ENCODE measurements at places on chromosomes 7 and 10.

GRCh38 chr7:50782375-50783208 is at the start of gene GRB10:
Gene GRB10 (minus strand): TSS chr7:50782896. CDS start chr7:50732322, 50,574 bp downstream.
- peak; percentile 65 for DNase-seq

- peak; percentile 36 for DNase-seq
Observed at GRCh38 chr7:6649241-6649961, 12.3 kb downstream of the ZNF316 start.

- no peak for DNase-seq
Observed at GRCh38 chr10:59682986-59683937, 26.4 kb downstream of the SLC16A9 start.

DNA sequence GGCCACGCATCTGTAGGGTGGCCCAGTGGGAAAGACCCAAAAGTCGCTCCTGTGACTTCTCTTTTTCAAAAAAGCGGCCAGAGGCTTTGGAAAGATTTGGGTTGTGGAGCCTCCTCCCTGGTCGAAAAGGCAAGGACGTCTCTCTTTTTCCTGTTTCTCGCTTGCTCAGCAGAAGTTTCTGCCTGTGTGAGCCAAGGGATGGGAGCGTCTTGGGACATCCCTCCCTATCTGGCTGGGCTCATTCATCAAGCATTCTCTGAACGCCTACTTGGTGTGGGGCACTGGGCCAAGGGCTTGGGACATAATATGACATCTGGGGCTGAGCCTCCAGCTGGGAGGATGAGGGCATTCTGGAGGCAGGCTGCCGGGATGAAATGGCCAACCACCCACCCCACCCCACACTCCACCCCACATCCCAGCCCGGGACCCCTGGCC is 120.9 kb downstream of the C10orf105 start:
- no peak for DNase-seq

GRCh38 chr7:116502201-116503096 is 2.9 kb downstream of the CAV2 start:
- DNase-seq = no peak

- DNase-seq = no peak
Observed at GRCh38 chr10:73959484-73960243, 38.3 kb upstream of the VCL start.

DNA sequence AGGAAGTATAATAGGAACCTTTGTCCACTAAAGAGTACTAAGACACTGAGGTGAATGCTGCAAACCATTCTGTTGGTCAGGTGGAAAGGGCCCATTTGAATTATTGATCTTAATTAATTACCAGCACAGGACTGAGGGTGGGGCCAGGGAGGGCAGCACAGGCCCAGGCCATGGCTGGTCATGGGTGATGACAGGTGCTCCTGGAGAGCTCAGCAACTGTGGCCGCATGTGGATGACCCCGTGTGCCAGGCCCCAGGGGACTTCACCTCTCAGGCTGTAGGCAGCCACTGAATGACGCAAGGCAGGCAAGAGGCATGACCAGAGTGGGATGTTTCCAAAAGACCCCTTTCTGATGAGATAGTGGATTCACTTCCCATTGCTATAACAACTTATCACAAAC is 54.2 kb downstream of the HECW1 start:
- no peak for DNase-seq

DNA sequence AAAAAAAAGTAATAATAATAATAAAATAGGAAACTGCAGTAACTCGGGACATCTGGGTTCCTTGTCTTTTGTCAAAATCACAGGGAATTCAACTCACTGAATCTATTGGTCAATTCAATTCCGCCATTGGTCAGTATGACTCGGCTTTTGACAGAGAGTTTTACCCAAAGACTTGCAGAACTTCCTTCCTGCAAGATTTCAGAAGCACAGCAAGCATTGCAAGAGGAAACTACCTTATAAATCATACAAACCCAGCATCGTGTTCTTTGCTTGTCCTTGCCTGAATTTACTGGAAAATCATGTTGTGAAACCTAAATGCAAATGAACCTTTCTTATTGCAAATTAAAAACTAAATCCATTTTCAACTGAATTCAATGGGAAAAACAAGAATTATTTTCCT is 15.5 kb downstream of the KLF6 start:
- no peak for DNase-seq

- no peak for DNase-seq
Observed at GRCh38 chr10:30154561-30154960, 95.2 kb upstream of the JCAD start.

- no peak for DNase-seq
Observed at GRCh38 chr7:90005836-90006235, 148.4 kb upstream of the STEAP1 start.

GRCh38 chr7:98185101-98185500 is 26.1 kb upstream of the BHLHA15 start:
- DNase-seq = no peak

- DNase-seq = no peak
Observed at GRCh38 chr10:767211-767610, 77.7 kb upstream of the DIP2C start.

- no peak for DNase-seq
Observed at GRCh38 chr10:68261132-68261856, 29.4 kb upstream of the ATOH7 start.

GRCh38 chr7:16984375-16984774 is 102.6 kb upstream of the AGR3 start:
- no peak for DNase-seq

- DNase-seq = no peak
Observed at GRCh38 chr7:132390705-132391104, 185.6 kb downstream of the PLXNA4 start.

- DNase-seq = no peak
Observed at GRCh38 chr7:27224983-27225934, 17.3 kb upstream of the EVX1 start.

- DNase-seq = no peak
Observed at GRCh38 chr10:132302421-132303310, 5.1 kb downstream of the STK32C start.

- DNase-seq = no peak
Observed at GRCh38 chr10:127832501-127832900, 60.2 kb downstream of the CLRN3 start.

- DNase-seq = no peak
Observed at GRCh38 chr10:60808036-60808435, 29.8 kb downstream of the CDK1 start.

GRCh38 chr10:30219971-30220751 is 128.9 kb downstream of the MTPAP start:
- DNase-seq = no peak

DNA sequence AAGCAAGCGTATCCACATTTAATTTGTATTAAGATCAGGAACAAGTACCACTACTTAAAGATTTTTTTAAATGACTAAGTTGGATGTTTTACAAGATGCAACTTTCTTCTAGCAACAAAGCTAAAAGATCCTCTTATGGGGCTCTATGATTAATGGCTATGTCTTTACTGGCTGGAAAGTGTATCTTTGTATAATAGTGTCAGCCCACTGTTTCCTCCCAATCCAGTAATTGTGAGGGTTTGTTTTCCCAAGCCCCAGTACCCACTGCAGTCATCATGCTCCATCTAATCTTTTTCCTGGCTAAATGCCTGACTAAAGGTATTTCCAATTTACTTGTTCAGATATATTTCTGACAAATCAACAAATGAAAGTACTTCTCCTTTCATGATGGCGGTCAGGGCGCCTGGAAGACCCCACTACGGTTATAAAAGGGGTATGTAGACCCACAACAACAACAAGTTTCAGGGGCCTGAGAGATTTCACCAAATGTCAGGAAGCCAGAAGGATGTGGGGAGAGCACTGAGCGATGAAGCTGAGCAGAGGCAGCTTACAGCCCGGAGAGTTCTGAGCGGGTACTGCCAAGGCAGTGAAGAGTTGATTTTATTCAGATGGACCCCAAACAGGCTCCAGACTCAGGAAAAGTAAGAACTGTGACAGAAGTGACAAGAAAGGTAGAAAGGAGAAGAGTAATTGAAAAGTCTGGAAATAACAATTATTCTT is 222.6 kb upstream of the KLF14 start:
- DNase-seq = no peak

GRCh38 chr7:19110026-19110730 is 7.3 kb downstream of the TWIST1 start:
- no peak for DNase-seq

- no peak for DNase-seq
Observed at GRCh38 chr7:12706900-12707536, 19.6 kb downstream of the ARL4A start.

GRCh38 chr7:72057231-72057630 is 354.9 kb downstream of the CALN1 start:
- no peak for DNase-seq

DNA sequence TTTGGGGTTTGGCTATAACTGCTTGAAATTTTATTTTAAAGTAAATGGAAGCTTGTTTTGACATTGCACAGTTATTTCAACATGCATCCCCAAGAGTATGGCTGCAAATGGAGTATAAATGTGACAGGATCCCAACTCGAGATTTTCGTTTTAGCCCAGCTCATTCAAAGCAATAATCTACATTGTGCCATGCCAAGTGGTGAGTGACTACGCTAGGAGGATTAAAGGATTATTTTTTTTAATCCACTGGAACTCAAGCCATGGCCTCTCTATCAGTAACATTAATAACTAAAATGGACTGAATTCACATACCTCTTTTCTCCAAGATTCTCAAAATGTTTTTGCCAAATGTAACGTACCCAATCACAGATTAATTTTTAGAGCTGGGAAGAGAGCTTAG is 60.6 kb upstream of the AUTS2 start:
- no peak for DNase-seq

GRCh38 chr7:20449176-20449575 is 118.5 kb downstream of the ITGB8 start:
- no peak for DNase-seq

- no peak for DNase-seq
Observed at GRCh38 chr7:57642730-57643129, 192.8 kb downstream of the ZNF716 start.

GRCh38 chr7:20132585-20132984 is 84.6 kb downstream of the MACC1 start:
- no peak for DNase-seq

GRCh38 chr10:45513551-45513950 is 139.5 kb downstream of the ALOX5 start:
- peak; percentile 19 for DNase-seq

DNA sequence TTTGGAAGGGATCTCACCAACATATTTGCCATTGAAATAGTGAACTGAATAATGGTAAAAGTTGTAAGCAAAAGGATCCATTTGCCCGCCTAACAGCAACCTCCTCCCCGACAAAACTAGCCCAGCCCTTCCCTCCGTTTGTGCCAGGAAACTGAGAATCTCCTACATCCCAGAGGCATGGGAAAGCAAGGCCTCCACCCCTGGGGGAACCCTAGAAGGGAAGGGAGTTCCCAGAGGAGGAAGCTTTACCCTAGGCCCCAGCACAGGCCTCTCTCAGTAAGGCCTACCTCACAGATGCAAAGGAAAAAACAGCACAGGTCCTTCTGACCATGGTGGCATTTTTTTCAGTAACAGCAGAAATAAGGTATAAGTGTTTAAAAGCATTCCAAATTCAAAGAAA is 229.7 kb downstream of the ELMO1 start:
- no peak for DNase-seq

- DNase-seq = no peak
Observed at GRCh38 chr7:74718336-74718735, 55.5 kb upstream of the NCF1 start.

DNA sequence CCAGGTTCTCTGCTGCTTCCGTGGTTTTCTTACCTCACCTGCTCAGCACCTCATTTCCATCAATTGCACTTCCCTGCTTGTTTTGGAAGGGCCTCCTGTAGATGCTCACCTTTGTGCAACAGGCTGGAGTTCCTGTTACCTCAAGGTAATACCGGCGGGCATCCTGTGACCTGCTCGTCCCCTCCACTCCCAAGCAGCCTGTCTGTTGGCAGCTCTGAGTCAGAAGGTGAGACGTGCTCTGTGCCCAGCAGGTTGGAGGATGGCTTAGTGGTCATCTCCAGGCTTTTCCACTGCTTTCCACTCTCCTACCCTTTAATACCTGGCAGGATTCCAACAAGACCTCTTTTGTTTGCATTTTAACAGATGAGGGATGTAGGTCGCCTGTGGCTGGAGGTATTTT is 86.0 kb downstream of the CAMK1D start:
- no peak for DNase-seq

- no peak for DNase-seq
Observed at GRCh38 chr7:46459942-46460341, 538.9 kb upstream of the IGFBP3 start.

GRCh38 chr7:45055016-45055415 is 33.8 kb downstream of the NACAD start:
- no peak for DNase-seq

GRCh38 chr10:110502851-110503301 is 5.2 kb downstream of the DUSP5 start:
- DNase-seq = no peak

- peak; percentile 23 for DNase-seq
Observed at GRCh38 chr10:132551093-132551807, 13.7 kb downstream of the INPP5A start.

DNA sequence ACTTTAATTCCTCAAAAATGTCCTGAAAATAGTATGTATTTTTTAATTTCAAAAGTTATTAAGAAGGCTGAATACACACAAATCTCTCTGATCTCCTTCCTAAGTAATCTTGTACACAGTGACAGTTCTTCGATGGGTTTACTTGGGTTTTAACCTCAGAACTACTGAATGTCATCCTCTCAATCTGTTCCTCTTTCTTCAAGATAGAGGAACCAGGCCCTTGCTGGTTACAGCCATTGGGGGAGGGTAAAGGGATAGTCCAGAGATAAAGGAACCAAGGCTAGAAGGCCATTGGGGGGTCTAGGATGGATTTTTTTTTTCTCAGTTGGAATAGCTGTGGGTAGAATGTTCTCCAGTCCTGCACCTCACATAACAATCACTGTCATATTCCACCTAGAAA is 224.9 kb downstream of the SKIDA1 start:
- no peak for DNase-seq

- no peak for DNase-seq
Observed at GRCh38 chr7:48118041-48118440, 29.0 kb downstream of the UPP1 start.

DNA sequence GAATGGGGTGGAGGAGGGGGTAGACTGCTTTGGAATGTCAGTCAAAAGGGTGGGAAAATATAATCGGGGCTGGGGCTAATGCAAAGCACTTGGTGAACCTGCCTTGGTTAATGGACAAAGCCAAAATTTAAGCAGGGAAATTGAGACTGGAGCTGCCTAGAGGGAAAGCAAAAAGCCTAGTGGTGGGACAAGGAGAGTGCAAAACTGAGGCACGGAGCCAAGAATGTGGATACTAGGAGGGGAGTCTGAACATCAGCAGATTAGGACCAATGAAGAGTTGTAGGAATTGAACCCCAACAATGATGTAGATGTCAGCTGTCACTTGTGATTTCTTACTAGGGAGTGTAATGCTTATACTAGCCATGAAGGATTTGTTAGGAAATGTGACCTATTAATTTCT is 195.9 kb downstream of the MDFIC start:
- DNase-seq = no peak

DNA sequence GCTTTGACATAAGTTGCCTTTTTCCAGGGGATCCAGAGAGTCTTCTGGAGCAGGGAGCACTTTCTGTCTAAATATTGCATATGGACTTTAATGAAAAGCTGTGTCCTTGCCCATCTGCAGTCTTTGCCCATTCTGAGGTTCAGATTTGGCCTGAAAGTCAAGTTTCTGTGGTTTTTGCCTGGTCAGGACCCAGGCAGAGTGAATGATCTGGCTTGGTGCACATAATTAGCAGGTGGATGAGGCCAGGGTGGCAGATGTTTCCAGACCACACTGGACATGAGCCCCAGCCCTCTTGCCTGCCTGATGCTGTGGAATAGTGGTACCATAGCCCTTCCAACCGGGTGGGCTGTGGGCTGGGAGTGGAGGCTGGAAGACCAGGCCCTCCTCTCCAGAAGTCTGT is 11.0 kb downstream of the HECW1 start:
- DNase-seq = no peak
